ENCODE measurements at places on chromosomes 7 and 10.

GRCh38 chr10:89266721-89267453 is 15.3 kb upstream of the LIPA start:
- no peak for DNase-seq

DNA sequence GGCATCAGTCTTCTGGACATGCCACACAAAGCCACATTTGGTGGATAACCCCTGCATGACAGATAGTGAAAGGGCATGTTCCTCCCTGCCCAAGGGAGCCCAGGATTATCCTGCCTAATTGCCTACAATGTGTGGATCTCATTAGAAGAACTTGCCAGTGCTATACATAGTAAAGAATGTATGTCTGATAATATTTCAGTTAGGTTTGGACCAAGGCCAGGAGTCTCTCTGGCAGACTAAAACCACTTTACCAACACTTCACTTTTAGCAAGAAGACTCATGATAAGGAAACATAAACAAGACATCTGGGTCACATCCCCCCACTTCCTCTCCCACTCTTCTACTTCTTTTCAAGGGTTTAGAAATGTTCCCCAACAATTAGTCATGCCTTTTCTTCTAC is 196.7 kb downstream of the MTERF1 start:
- no peak for DNase-seq

GRCh38 chr7:151518105-151518946 is 1.4 kb downstream of the RHEB start:
- DNase-seq = peak; percentile 33

GRCh38 chr10:129838794-129839193 is 125.3 kb downstream of the EBF3 start:
- DNase-seq = no peak

GRCh38 chr7:141076377-141076776 is 2.5 kb downstream of the TMEM178B start:
- DNase-seq = no peak

GRCh38 chr10:83539528-83540308 is 599.6 kb upstream of the GHITM start:
- no peak for DNase-seq

GRCh38 chr10:101588879-101589278 is 758 bp downstream of the DPCD start:
- no peak for DNase-seq

All from stimulated activated CD8-positive, alpha-beta memory T cell treated with anti-CD3 and anti-CD28 coated beads, Interleukin-2, amount 100 ng/mL, for 1 hour (primary cell).